ENCODE measurements at places on chromosomes 11 and 22.
A peak's percentile ranks its signal among the peaks of the same experiment; 100 is the strongest.

DNA sequence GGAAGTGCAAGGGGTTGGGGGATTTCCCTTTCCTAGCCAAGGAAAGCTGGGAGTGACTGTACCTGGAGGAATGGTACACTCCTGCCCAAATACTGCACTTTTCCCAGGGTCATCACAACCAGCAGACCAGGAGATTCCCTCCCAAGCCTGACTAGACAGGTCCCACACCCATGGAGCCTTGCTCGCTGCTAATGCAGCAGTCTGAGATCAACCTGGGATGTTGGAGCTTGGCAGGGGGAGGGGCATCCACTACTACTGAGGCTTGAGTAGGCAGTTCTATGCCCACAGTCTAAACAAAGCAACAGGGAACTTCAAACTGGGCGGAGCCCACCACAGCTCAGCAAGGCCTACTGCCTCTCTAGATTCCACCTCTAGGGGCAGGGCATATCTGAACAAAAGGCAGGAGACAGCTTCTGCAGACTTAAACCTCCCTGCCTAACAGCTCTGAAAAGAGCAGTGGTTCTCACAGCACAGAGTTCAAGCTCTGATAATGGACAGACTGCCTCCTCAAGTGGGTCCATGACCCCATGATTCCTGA lies 58.5 kb downstream of the SLC22A9 start:
- no peak for DNase-seq

DNA sequence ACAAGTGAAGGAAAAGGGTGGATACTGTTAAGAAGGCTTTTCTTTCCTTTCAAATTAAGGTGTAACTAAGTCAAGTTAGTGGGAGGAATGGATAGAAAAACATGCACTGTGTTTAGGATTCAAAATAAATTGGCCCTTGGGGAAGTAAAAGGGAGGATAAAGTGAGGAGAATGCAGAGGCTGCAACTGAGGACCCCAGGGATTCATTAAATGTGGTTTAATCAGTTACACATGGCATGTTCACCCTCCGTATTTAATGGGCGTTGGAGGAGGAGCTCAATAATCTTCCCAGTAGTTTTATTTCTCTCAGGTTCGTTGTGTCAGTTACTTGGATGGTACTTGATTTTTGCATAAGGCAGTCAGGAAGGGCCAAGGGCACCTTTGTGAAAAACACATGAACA lies 966.3 kb downstream of the JRKL start:
- no peak for DNase-seq

- DNase-seq = no peak
Measured at GRCh38 chr11:35346472-35347156, 72.7 kb downstream of the SLC1A2 start.

DNA sequence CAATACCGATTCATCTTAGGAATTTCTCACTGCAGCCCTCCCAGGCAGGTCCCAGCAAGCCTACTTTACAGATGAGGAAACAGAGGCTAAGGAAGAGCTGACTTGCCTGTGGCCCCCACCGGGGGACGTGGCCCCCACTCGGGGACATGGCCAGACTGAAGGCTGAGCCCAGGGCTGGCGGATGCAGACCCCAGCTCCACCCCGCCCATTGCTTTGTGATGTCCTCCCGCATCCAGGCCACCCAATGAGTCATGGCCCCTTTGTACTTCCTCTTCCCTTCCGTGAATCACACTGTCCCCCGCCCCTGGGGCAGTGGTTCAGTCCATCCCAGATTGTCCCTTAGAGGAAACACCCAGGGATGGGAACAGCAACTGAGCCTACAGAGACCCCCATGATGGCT lies 116.0 kb upstream of the ANO1 start:
- no peak for DNase-seq

DNA sequence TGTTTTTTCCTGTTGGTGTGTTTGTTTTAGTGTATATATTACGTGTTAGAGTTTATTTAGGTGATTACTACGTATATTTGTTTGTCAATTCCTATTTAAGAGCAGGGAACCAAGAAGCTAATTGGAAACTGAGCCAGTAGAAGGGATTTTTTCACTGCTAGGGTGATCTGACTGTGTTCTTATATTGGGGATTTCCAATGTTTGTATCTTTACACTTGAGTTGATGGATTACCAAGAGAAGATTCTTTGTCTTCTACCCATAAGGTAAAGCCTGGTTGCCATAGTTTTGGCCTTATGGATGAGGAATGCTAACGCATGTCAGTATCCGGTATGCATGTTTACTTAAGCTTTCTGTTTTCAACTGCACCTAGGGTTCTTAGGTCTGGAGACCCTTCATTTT lies 35.6 kb downstream of the SIK2 start:
- no peak for DNase-seq

DNA sequence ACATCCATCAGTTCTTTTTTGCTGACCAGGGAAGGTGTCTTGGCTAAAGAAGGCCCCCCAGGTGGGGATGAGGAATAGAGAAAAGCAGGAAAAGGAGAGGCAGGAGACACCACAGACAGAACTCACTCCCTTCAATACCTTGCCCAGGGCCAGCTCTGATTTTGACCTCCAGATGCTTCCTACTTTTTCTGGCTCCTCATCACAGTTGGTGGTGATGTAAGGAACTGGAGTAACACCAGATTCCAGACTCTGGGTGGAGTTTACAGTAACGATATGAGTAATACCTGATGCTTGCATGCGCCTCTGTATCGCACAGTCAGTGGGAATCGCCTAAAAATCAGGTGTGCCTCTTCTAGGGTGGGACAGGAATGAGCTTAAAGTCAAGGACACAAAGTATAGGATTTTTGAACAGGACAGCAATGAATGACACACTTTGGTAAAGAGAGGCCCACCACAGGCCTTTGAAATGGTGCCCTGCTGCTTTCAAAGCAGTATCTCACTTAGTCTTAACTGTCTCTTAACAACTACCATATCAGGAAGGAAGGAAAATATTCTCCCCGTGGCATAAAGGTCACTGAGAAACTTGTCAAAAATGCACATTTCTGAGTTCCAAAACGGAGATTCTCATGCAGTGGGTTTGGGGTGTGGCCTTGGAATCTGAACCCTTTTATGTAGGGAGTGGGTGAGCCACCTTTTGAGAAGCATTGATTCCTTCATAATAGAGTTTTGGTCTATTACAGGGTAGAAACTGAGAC lies 140.8 kb downstream of the SNX19 start:
- no peak for DNase-seq

GRCh38 chr11:2694495-2694894 lies 5.3 kb downstream of the KCNQ1OT1 start:
- no peak for DNase-seq

GRCh38 chr11:60718524-60719316 lies 5.8 kb upstream of the MS4A18 start:
- no peak for DNase-seq

GRCh38 chr11:7281809-7282208 lies 30.1 kb downstream of the SYT9 start:
- DNase-seq = no peak

DNA sequence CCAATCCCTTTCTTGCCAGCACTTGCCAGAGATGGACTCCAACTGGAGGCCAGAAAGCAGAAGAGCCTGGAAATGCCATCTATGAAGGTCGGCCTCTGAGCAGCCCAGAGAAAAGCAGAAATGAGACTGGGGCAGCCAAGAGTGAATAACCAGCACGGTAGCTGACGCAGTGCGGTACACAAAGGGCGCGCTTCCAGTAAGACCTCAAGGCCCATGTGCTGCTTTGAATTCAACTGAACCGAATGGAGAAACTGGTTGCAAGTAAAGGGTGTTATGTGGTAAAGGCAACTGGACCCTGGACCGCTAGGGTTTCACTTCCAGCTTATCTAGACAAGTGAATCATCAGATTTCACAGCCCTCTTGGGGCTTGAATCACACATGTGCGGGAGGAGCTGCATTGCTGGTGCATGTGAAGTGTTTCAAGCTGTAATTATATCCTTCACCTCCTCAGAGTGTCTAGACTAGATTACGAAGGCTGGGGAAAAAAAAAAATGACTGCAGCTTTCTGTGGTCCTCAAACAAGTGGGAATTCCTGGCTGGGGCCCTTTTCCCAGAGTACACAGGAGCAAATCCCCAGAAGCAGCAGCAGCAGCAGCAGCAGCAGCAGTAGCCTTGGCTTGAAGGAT lies 128.9 kb downstream of the CCDC34 start:
- peak; percentile 89 for DNase-seq

GRCh38 chr11:25943031-25943430 lies 388.9 kb upstream of the ANO3 start:
- no peak for DNase-seq

DNA sequence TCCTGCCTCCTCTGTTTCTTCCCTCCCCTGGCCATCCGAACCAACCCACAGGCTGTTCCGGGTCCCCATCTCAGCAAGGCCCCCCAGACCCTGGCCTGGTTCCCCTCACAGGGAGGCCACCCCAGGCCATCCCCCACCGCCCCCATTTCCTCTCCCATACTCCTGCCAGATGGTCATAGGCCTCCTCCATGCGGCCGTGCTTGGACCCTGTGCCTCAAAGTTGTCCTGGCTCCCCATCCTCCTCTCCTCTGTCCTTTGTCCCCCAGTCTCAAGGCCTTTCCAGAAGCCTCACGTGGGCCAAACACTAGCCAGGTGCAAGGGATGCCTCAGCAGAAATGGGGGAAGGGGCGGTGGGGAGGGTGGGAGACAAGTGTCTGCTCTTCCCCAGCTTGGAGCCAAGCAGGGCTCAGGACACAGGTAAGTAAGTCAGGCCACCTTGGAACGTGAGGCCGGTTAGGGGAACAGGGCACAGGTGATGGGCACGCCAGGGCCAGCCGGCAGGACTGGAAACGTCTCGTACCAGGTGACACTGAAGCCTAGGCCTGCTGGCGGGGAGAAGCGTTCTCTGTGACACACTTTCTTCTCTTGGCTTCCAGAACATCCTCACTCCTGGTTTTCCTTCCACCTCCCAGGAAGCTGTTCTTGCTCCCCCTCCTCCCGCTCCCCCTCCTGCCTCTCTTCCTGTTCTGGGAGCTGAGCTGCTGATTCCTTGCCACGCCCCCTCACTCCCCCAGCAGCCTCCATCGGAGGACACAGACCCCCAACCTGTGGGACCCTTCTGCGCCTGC lies 31.5 kb upstream of the SLC22A12 start:
- DNase-seq = no peak

DNA sequence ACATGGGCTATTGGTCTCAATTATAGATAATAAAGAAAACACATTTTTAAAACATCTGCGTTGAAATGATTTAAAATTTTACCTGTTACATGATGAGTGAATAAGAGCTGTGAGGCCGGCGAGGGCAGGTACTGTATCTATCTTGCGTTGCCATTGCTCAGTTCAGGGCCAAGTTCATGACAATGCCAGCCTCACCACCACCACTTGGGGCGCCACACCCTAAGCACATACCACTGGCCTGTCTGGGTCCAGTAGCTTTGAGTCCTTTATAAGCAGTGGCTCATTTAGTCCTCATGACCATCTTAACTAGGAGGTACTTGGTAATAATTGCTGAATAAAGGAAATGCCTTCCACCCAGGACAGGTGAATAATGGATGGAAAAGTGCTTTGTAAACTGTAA lies 14.5 kb upstream of the MB start:
- DNase-seq = peak; percentile 58

GRCh38 chr11:68914761-68915160 lies 11.1 kb downstream of the IGHMBP2 start:
- DNase-seq = no peak

- DNase-seq = no peak
Measured at GRCh38 chr11:917426-917825, 6.8 kb upstream of the CHID1 start.

GRCh38 chr22:36211237-36211861 lies 9.7 kb upstream of the APOL4 start:
- DNase-seq = no peak

DNA sequence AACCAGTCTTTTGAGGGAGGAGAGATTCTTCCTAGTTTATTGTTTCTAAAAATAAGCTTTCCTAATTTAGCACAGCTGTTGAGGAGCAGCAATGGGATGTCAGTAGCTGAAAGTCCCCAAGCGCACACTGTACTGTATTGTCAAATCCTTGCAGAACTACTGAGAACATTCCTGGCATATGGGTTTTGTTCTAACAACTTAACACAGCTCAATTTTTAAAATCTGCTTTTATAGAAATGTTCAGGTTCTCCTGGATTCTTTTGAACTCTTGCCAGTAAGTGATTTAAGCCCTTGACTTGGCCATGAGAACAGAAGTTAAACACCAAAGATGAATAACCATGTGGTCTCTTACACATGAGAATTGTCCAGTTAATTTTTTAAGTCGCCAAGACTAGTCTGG lies 218.6 kb downstream of the FAT3 start:
- DNase-seq = no peak

- DNase-seq = no peak
Measured at GRCh38 chr22:45861259-45861658, 115.7 kb downstream of the WNT7B start.

- DNase-seq = no peak
Measured at GRCh38 chr11:120123946-120124345, 14.0 kb downstream of the TRIM29 start.

GRCh38 chr11:120611581-120611980 lies 100.0 kb downstream of the GRIK4 start:
- no peak for DNase-seq

DNA sequence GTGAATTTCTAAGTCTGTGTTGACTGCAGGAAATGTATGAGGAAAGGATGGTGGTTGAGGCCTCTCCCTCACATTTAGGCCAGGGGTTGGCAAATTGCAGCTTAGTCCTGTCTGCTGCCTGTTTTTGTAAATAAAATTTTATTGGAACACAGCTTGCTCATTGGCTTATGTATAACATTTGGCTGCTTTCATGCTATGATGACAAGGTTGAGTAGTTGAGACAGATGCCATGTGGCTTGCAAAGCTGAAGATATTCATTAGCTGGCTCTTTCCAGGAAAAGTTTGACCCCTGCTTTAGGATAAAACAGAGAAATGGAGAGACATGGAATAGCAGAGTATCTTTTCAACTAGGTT lies 46.2 kb downstream of the BCR start:
- no peak for DNase-seq

GRCh38 chr11:112440518-112440917 lies 179.9 kb upstream of the PLET1 start:
- peak; percentile 6 for DNase-seq

DNA sequence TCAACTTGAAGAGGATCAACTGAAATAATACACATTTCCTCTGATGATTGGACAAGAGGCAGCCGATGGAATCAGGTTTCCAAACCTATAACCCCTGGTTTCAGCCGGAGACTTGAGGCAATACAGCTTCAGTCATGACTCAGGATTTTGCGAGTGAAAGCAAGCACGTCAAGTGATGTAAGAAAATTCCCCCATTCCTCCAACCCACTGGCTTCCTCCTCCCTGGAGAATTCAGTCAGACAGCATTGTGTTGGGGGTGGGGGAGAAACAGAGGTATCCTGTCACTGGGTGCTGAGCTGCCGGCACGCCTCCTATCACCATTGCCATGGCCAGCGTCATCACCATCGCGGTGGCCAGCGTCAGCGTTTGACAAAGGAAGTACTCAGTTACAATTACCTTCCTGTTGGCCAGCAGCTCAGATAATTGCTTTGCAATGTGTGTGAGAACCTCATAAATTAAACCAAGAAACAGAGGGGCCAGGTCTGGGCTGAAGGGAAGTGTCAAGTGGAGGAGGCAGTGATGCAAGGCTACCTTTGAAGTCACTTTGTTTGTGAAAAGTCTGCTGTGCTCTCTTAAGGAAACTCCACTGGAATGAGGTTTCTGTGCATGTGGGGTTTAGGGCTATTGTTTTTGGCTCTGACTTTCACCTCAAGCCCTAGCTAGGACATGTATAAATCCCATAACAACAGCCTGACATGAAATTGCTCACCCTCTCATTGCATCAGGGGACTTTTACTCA lies 50.2 kb downstream of the LIF start:
- peak; percentile 55 for DNase-seq

GRCh38 chr11:91630916-91631673 lies 593.5 kb upstream of the FAT3 start:
- no peak for DNase-seq
